ENCODE measurements at places on chromosomes 2 and 18.

- DNase-seq: no peak
Observed at GRCh38 chr2:226911932-226912331, 76.1 kb downstream of the RHBDD1 start.

- DNase-seq: no peak
Observed at GRCh38 chr18:34627137-34627920, 82.8 kb upstream of the DTNA start.

- no peak for DNase-seq
Observed at GRCh38 chr2:29039718-29040480, 34.4 kb downstream of the PCARE start.

GRCh38 chr2:205245652-205246051 is 436.6 kb upstream of the NRP2 start:
- no peak for DNase-seq

DNA sequence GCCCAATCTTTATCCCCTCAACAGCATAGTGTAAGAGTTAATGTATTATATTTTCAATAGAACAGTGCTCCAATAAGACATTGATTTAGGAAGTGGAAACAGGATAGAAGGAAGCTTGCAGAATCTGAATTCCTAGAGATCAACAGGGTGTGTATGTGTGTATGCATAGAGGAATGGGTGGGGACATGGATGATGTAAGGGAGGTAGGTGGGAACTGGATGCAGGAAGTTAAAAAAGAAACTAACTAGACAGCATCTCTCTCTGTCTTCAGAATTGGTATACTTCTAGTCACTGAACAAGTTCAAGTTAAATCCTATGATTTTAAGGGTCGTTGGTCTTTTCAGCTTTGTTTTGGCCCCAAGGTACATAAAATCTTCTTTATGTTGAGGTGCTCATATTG is 196.6 kb downstream of the PMAIP1 start:
- no peak for DNase-seq

GRCh38 chr2:149125031-149125725 is 86.7 kb downstream of the LYPD6B start:
- no peak for DNase-seq

DNA sequence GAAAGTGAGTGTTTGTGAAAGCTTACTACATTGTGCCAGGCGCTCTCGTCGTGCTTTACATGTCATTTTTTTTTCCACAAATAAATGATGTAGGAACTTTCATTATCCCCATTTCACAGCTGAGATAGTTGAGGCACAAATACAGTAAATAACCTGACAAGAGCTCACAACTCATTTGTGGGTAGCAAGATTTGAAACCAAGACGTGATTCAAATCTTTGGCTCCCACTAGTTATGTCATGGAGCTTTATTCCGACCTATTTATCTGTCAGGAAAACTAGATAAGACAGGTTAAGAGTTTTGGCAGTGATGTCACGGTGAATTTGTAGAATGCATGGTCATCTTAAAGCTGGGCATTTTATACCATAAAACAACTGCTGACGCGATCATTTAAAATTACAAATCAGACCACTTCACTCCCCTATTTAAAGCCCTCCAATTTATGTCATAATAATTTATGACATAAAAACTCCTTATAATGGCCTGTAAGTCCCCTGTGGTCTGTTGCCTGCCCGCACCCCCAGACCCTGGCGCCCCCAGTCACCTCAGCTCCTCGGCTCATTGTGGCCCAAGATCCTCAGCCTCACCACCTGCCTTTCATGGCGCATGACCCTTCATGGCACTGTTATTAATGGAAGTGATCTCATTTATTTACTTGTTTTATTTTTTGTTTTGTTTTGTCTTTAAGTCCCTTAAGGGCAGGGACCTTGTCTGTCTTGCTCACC is 678 bp upstream of the ZNF24 start:
- no peak for DNase-seq

- DNase-seq: no peak
Observed at GRCh38 chr2:204239411-204240165, 303.0 kb downstream of the ICOS start.

DNA sequence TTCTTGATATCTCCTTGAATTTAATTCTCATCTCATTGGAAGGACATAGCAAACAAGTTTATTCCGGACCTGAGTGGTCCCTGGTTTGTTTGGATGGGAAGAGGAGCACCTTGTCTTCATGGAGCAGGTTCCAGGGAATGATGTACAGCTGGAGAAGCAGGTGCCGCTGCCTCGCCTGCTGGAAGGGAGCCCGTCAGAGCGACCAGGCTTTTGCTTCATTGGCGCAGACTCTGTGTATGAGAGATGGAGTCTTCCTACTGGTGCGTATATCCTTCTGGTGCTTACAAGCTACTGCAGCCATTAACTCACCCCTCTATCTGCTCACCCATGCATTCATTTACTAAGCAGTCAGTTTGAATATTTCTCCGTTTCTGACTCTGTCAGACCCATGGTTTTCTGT is 11.6 kb upstream of the ALLC start:
- no peak for DNase-seq

GRCh38 chr2:96359310-96359709 is 23.7 kb downstream of the NCAPH start:
- DNase-seq: peak; percentile 28

GRCh38 chr2:159226059-159226461 is 60.4 kb downstream of the WDSUB1 start:
- no peak for DNase-seq

DNA sequence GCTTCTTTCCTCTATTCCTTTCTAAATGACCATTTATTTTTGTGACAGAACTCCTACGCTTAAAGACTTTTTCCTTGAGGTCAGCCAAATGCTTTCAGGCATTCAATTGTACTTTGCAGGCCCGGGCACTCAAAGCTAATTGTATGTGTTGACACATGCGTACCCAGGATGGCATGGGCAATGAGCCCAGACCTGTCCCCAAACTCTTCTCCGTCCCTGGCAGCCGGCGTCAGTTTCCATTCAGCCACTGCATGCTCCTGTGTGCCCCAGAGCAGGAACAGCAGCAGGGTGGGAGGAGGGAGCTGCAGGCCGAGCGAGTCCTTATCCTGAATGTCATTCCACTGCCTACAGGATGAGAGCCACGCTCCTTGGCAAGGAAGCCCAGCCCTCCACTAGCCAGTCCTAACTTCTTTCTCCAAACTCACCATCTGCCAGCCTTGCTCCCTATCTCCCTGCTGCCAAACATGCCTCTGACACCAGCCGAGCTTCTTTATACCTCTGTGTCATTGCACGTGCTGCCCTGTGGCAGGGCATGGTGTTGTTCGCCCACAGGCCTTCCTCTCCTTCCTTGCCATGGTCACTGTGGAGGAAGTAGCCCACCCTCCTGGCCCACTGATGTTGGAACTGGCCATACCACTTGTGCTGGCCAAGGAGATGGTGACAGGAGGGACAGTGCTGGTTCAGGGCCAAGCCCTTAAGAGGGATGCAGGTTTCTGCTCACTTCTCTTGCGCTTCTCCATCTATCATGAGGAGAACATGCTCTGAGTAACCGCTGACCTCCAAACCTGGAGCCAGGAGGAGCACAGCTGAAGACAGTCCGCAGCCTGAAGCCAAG is 116.9 kb upstream of the FHL2 start:
- DNase-seq: no peak

DNA sequence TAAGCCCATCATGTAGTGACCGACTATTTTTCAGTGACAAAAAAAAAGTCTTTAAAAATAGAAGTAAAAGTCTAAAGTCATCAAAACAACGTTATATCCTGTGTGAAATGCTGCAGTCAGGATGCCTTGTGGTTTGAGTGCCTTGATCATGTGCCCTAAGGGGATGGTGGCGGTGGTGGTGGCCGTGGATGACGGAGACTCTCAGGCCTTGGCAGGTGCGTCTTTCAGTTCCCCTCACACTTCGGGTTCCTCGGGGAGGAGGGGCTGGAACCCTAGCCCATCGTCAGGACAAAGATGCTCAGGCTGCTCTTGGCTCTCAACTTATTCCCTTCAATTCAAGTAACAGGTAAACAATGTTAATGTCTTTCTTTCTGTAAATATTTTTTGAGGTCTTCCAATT is at the start of gene CD28:
CD28 (plus strand) TSS at position 237 of the 400 bp plus-strand sequence; CDS start at position 295, 58 bp downstream.
- peak; percentile 72 for DNase-seq

GRCh38 chr2:184210329-184210728 is 388.0 kb upstream of the ZNF804A start:
- no peak for DNase-seq

GRCh38 chr18:6207116-6207515 is 207.6 kb downstream of the L3MBTL4 start:
- DNase-seq: no peak

DNA sequence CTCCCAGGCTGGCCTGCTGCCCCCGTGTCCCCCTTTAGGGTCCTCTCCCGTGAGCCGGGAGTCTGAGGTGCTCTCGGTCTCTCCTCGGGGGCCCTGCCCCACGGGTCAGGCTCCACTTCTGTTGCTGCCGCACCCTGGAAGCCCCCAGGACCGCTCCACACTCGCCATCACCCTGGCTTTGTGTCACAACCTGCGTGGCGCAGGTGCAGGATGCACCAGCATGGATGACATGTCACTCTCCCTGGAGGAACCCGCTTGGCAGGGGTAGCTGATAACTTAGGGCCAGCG is 10.8 kb upstream of the ARHGEF4 start:
- DNase-seq: no peak

DNA sequence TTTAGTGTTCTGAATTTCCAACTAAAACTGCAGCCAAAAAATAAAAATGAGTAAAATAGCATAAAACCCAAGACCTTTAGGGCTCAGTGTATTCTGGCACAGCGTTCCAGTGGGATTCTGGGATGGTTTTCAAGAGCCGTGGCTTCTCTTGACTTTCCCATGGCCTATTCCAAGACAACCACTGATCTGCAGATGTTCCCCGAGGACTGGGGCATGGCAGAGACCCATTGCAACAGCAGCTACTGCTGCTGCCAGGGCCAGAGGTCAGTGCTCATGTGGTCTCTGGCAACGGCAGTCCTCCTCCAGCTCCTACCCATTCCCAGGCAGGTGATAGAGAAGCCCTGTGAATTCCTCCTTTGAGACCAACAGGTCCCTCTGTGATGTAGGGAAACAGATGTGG is 26.8 kb downstream of the TNP1 start:
- no peak for DNase-seq

DNA sequence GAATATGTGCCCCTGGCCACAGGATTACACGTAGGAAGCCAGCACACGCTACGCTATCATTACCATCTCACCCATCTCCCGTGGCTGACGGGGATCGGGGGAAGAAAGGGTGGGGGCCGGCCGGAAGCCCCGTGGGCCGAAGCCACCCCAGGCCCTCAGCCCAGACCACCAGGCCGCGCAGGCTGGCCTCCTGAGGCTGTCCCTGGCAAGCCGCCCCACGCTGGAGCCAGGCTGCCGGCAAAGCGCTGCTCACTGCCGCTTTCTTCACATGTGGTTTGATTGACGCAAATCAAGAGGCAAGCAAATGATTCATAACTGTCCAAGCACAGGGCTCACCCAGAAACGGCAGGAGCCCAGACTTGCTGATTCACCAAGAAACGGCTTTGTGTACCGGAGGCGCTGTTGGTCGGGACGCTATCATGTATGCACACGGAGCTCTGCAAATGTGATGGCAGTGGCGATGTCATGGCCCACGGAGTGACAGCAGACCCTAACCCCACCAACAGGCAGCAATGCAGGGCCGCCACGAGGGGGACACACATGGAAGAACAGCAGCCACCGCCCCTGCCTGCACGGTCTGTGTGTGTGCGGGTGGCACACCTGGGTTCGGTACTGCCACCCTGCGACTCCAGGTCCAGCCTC is 125.7 kb downstream of the HDAC4 start:
- peak; percentile 57 for DNase-seq
